ENCODE measurements at places on chromosomes 12 and 14.
A peak's percentile ranks its signal among the peaks of the same experiment; 100 is the strongest.

DNA sequence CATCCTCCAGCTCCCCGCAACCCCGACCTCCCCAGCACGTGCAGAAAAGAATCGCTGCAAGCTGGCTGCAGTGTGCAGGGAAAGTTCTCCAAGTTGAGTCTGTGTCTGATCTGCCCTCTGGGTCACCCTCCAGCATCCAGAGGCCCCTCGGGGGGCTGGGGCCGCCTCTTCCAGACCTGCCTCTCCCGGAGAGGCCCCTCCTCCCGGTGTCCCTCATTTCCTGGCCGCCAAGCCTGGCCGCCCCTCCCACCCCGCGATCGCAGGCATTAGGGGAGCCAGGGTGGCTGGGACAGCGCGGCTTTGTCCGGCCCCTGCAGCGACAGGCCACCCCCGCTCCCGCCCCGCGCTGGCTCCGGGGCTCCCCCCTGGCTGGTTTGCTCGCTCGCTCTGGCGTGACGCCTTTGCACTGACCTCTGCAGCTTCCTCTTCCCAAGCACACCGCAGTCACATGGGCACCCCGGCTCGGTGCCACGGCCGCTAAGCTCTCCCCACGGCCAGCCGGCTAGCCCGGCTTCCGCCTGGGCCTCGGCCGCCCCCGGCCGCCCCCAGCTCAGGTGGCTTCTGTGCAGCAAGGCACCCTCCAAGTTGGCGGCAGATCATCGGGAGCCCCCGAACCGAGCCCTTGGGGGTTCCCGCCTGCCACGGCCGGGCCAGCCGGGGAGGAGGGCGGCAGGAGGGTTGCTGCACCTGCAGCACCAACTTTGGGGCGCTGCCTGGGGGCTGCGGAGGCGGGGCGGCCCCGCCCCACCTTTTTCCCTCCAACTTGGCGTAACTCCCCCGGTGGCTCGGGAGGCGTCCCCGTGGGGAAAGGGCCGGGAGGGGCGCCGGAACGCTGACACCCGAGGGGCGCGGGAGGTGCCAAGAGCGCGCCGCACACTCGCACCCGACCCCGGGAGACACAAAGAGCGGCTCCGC is 43.7 kb downstream of the KDM2B start:
- DNase-seq, result peak; percentile 45

GRCh38 chr12:55673638-55674037 is 34.1 kb downstream of the ITGA7 start:
- no peak for DNase-seq

GRCh38 chr14:70188659-70189455 is at the start of gene SLC8A3:
Gene SLC8A3, minus strand, starts transcription at chr14:70188951. Its CDS starts 20,529 bp downstream, at chr14:70168422.
- peak; percentile 29 for DNase-seq

GRCh38 chr12:76562130-76562529 is 2.6 kb upstream of the OSBPL8 start:
- no peak for DNase-seq

GRCh38 chr12:92505254-92506231 is 197.2 kb upstream of the PLEKHG7 start:
- peak; percentile 15 for DNase-seq

DNA sequence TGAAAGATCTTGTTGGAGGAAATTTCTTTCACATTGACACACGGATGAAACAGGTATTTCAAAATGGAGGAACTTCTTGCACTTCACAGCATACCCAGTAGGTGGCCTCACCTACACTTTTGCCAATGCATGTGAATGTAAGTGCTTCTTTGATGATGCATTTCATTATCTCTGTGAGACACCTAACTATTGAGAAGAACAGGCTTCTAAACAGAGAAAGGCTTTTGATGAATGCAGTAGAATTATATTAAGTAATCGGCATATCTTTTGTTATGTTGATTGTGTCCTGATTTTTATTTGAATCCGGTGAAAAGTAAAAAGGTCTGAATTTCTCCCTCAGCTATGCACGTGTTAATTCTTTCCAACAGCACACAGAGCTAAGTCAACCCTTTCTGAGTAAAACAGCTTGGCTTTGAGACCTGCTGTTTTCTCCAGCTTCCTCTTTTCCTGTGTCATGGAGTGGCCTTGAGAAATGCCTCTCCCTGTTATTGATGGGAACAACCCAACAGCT is 399.0 kb downstream of the NAV3 start:
- peak; percentile 33 for DNase-seq

- DNase-seq, result no peak
Measured at GRCh38 chr12:87140262-87140661, 884.1 kb upstream of the MGAT4C start.
